ENCODE measurements at places on chromosomes 16 and 17.
A peak's percentile ranks its signal among the peaks of the same experiment; 100 is the strongest.

DNA sequence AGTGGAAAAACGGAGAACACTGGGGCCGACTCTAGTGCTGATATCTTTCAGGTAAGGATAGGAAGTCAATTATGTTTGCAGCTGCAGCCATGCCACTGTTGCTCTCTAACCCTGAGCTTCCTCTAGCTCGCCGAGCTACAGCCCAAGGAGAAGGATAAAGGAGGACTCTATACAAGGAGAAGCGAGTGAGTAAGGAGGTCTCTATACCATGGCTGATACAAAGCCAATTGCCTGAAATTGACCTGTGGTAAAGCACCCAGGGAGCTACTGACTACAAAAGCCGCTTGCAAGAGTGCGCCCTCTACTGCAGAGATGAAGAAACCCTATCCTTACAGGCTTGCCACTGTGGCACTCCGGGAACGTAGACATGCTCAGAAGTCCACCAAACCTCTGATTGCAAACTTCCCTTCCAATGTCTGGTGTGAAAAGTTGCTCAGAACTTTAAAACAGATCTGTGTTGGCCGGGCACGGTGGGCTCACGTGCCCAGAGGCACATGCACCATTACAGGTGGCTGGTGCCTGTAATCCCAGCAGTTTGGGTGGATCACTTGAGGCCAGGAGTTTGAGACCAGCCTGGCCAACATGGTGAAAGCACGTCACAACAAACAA lies 10.8 kb upstream of the SLC46A1 start:
- peak; percentile 21 for DNase-seq

GRCh38 chr17:57876866-57877237 lies 27.0 kb upstream of the MRPS23 start:
- no peak for DNase-seq

DNA sequence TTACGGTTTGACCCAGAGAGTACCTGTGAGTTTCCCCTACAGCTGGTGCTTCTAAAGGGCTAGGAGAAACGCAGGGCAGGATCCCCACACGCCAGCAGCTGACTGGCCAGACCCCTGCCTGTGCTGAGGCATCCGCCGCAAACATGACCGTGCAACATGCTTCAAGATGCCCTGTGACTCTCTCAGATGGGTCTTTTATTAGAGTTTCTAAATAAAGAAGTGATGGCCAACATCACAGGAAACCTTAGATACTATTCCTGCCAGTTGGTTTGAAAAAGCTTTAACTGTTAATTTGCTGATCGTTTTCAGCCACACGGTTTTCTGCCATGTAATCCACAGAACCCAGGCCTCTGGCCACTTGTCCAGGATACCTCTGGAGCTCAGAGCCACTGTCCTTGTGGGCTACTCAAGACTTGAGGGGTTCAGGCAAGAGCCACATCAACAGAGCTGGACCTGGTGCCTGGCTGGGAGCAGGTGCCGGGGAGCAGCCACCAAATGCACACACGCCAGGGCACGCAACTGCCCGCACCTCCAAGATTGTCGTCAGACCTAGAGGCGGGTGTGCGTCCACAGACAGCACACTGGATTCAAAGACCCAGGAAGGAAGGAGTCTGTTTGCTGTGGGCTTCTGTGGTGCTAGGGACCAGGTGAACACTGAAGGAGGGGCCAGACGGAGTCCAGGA lies 118.4 kb downstream of the ZNF778 start:
- DNase-seq = no peak

GRCh38 chr16:17277981-17278381 lies 192.8 kb downstream of the XYLT1 start:
- DNase-seq = no peak

DNA sequence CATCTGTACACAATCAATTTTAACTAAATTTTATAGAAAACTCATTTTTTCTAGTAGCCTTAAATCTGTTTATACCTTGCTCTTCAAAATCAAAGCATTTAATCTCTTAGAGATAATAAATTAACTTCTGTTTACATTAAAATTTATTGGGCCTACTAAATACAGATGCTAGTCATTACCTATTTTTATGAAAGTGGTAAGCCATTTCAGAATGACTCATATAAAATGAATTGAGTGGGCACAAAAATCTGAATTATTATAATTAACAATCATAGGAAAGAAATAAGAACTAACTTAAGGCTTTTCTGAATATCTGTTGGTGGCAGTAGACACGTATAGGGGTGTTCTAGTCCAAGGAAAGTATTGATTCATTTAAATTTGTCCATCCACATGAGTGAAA lies 157.9 kb downstream of the KCNJ2 start:
- DNase-seq = no peak

DNA sequence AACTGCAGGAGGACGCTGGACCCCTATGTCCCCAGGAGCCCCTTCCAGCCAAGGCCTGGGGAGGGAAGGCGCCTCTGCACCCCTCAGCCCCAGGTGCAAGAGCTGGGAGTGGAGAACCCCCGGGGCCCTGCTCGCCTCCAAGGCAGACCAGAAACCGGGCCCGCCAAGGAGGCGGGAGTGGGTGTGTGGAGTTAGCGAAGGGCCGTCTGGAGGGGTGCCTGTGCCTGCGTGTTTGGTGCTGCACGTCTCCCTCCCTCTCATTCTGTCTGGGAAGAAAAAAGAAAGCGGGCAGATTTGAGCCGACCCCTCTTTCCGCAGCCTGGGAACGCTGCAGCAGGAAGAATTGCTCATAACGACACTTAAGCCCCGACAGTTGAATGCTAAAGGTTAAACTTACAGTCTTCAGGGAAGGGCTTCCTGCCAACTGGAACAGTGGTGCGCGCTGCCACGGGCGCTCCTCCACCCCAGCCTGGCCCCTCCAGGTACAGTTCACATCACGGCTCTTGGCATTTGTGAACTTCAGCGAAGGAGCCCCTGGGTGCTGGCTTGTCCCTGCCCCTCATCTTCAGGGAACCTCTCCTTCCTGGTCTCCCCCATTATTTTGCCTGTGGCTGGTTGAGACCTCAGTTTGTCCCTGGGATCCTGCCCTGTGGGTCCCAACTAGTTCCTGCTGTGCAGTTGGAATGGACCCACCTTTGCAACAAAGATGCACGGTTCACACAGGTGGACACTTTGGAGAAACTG lies 19.2 kb upstream of the ZFHX3 start:
- no peak for DNase-seq

DNA sequence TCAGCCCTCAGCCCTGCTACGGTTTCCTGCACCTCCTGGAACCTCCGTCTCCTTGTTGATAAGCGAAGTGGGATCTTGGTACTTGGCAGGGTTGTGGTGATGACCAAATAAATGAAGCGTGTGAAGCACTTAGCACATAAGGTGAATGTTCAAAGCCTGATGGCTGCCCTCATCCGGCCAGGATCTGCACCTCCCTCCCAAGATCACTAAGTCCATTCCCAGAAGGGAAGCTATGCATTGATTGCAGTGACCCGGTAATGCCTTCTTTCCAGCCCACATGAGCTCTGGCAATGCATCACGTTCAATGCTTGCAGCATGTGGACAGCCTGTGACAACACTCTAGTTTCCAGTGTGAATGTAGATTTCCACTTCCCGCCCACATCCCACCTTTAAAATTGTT lies 24.9 kb upstream of the RHOT1 start:
- DNase-seq = no peak

GRCh38 chr17:77691216-77692085 lies 267.1 kb upstream of the TNRC6C start:
- no peak for DNase-seq

- no peak for DNase-seq
Observed at GRCh38 chr17:62737513-62737912, 70.6 kb downstream of the MARCHF10 start.

DNA sequence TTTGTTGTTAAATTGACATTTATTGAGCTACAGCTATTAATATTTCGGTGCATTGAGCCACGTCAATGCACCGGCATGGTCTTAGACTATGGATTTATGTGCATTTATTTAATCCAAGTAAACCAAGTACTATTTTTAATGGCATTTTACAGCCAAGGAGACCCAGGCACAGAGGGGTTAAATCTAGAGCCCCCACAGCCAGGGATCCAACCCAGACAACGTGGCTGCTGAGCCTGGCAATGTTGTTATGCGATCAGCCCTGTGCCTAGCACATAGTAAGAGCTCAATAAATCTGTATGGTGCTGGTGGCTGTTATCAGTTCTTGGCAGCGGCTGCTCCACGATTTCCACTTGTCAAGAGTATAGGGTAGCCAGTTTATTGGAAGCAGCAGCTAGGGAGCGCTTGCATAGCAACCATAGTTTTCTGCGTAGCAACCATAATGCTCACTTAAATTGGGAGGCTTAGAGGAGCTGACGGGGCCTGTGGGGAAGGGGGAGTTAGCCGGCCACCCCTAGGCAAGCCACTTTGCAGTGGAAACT lies 541 bp upstream of the RBBP6 start:
- DNase-seq = no peak

GRCh38 chr16:74760007-74760767 lies 14.4 kb downstream of the FA2H start:
- DNase-seq = no peak

DNA sequence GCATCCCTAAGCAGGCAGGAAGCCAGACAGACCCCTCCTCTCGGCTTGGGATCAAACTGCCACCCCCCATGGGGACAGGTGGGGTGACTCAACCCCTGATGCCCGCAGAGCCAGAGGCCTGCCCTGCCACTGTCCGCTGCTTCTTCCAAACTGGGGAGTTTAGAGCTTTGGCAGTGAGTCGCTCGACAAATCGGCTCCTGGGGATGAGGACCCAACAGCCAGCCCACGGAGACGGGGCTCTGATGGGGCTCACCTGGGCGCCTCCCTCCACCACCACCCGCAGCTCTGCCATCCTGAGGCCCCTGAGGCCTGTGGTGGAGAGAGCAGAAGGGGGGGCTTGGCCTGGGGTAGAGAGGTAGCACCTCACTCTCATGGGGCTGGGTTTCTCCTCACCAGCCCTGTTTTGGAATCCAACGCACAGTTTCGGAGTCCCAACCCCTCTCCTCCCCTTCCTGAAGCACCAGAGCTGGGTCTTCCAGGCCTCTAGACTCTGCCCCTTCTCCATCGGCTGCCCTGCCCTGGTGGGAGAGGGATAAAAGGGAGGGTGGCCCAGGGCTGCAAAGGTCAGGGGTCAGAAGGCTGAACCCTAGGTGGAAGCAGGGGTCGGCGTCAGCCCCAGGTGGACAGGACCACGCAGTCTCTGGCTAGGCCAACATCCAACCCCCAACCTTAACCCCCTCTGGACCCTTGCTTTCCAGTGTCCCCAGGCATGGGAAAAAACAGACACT lies 5.8 kb downstream of the PRSS22 start:
- DNase-seq = no peak

DNA sequence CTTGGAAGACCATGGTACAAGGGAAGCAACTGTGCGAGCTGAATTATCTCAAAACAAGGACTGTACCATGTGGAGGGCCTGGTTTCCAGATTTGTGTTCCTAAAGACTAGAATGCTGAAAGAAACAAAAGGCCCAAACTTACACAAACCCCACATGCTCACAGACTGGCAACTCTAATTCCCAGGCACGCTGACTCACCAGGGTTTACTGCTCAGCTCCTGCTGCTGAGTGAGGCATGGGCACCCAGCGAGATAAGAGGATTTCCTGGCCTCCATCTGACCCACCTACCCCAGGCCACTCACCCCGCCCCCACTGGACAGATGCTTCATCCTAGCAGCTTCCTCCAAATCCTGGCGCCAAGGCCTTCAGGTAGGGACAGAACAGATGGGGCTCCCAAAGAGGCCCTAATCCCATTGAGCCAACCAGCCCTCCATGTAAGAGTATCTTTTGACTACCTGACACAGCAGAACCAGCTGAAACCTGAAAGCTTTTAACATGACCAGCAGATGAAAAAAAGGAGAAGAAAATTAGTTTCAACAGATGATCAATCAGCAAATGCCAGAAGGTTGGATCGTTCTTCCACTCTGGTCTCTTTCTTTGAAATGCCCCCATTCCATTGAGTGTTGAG lies 33.9 kb downstream of the DCUN1D3 start:
- DNase-seq = no peak

DNA sequence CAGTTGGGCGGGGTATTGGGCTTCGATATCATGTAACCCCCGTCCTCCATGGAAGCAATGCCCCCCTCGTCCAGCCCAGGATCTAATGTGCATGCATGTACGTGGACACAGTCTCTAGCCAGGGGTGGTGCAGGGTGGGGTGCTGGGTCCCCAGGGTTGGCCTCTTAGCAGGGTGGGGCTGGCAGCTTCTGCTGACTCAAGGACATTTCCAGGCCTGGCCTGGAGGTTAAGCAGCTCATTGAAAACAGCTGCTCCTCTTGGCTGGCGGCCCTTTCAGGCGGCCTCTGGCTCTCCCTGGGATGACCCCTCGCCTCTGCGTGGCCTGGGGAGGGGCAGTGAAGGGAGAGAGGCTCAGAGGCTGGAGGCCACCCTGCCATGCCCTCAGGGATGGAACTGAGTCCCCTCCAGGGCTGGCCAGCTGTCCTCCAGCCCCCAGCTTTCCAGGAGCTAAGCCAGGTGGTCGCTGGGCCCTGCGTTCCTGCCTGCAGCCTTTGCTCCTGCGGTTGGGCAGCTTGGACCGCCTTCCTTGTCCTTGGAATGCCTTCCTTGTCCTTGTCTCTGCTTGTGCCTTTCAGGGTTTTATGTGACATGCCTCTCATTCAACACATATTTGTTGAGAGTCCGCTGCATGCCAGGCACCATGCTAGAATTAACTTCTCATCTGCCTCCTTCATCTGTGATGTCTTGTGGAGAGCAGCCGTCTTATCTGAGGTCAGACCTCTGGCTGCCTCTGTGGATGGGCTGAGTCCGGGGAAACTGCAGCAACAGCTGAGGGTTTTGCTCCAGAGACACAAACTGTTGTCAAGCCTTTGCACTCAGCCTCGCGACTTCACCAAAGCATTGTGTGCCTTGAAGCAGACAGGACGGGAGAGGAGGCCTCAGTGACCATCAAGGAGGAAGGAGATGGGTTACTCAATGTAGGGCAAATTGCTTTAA lies 26.6 kb downstream of the MRC2 start:
- DNase-seq = no peak

DNA sequence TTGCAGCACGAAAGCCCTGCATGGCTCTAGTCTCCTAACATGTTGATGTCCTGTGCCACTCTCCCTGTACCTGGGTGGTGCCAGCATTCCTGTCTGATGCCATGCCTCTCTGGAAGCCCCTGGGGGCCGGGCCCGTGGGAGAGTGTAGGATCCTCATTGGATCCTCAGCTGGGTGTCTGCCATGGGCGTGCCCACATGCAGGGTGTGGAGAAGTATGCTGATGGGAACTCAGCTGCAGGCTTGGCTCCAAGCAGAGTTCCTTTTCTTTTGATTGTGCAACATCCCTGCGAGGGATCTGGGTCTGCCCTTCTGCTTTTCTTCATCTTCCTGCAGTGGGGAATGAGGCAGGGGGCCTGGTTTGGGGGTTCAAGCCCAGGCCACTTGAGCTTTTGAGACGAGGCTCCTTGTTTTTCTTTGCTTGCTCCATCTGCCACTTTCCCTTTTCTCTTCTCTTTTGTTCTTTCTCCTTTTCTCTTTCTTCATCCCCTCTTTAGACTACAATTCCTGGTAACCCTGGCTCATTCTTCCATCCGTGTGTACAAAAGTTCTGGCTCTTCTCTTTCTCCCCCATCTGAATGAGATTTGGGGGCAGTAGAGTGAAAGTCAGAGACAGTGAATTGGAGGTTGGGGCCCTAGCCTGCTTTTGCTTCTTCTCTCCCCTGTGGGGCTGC lies 32.9 kb downstream of the KSR1 start:
- no peak for DNase-seq

GRCh38 chr17:41284546-41284945 lies 9.0 kb downstream of the KRTAP9-7 start:
- DNase-seq = no peak

- no peak for DNase-seq
Observed at GRCh38 chr16:68660359-68660795, 15.3 kb downstream of the CDH3 start.

Measured in T-helper 9 cell (primary cell).